CD4-positive, alpha-beta T cell (primary cell): ENCODE measurements at places on chromosomes 7 and 10. TPM values are rescaled to one million over a fixed set of nuclear protein-coding genes. Genes with fewer than 3 reads are reported as not detected.

ZNF467 gene
- total RNA-seq = 4.3 TPM

RHOBTB1 gene
- total RNA-seq = not detected

LDB3 gene
- 0.05 TPM for total RNA-seq

DNA sequence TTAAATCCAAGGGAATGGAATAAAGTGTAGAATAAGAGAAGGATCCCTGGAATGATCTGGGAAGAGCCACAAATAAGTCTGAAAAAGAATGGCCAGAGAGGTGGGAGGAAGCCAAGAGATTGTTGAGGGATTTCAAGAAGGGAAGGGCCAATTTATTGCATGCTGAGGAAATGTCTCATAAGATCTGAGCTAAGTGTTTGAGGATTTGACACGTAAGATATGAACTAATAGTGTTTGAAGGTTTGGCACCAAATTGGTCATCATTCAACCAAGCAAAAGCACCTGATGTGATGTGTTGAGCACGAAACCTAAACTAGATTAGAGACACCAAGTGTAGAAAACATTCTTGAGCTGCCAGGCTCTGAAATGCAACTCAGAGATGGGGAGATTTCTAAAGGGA, 97.9 kb downstream of the TSPAN12 start:
- H3K27me3 ChIP-seq = no peaks in the 10 kb centered on the region
- H3K27ac ChIP-seq = no peak overlapping the region
- H3K36me3 ChIP-seq = no peaks in the 10 kb centered on the region
- no peak for DNase-seq

- H3K36me3 ChIP-seq = no peaks in the 10 kb centered on the region
- H3K4me3 ChIP-seq = no peak overlapping the region
- no peak for DNase-seq
- H3K27ac ChIP-seq = no peak overlapping the region
Observed at GRCh38 chr7:27105301-27106031, 3.0 kb upstream of the HOXA2 start.

GRCh38 chr7:95974108-95974507, 201.8 kb downstream of the DYNC1I1 start:
- no peaks in the 10 kb centered on the region for H3K36me3 ChIP-seq
- H3K4me3 ChIP-seq = no peak overlapping the region
- no peaks in the 10 kb centered on the region for H3K27me3 ChIP-seq
- no peak overlapping the region for H3K27ac ChIP-seq
- DNase-seq = no peak

DNA sequence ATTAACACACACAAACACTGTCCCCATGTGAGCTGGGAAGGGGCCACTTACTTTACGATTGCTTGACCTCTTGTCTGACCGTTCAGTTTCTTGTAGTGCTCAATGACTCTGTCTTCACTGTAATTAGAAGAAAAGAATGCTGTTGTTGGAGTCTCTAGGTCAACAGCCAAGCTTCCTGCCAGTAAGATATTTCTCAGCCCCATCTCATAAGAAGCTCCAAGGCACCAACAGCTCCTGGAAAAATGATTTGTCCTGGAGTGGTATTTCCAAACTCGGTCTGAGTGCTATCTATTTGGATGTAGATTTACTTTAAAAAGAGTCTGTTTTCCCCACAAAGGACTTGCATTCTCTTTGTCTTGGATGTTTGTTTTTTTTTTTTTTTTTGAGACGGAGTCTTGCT, 153.7 kb downstream of the PRPF18 start:
- no peak overlapping the region for H3K4me3 ChIP-seq
- DNase-seq = no peak
- H3K27ac ChIP-seq = no peak overlapping the region
- H3K4me1 ChIP-seq = no peaks in the 10 kb centered on the region
- H3K27me3 ChIP-seq = peaks cover 5% of the 10 kb centered on the region

DNA sequence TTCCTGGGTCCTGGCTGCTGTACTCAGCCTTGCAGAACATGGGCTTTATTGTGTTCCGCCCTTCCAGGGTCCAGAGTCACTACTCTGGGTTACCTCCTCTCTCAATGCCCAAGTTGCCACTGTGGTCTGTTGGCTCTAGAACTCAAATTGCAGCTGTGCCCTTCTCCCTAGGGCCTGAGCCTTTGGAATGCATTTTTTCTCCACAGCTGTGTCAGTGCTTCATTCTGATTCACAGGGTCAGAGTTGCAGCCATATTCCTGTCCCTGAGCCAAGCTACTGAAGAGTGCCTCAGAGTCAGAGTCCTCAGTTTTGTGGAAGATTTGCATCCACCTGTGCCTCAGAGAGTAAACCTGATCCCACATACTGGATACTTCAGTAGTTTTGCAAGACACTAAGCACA, 167.5 kb downstream of the ITGB1 start:
- no peaks in the 10 kb centered on the region for H3K36me3 ChIP-seq
- no peaks in the 10 kb centered on the region for H3K4me1 ChIP-seq
- H3K27me3 ChIP-seq = no peaks in the 10 kb centered on the region
- no peak for DNase-seq
- no peak overlapping the region for H3K4me3 ChIP-seq

- DNase-seq = no peak
- no peak overlapping the region for H3K27ac ChIP-seq
- H3K4me3 ChIP-seq = no peak overlapping the region
- no peaks in the 10 kb centered on the region for H3K27me3 ChIP-seq
- no peaks in the 10 kb centered on the region for H3K36me3 ChIP-seq
- H3K4me1 ChIP-seq = no peaks in the 10 kb centered on the region
Observed at GRCh38 chr7:29861884-29862283, 55.6 kb downstream of the WIPF3 start.

DNA sequence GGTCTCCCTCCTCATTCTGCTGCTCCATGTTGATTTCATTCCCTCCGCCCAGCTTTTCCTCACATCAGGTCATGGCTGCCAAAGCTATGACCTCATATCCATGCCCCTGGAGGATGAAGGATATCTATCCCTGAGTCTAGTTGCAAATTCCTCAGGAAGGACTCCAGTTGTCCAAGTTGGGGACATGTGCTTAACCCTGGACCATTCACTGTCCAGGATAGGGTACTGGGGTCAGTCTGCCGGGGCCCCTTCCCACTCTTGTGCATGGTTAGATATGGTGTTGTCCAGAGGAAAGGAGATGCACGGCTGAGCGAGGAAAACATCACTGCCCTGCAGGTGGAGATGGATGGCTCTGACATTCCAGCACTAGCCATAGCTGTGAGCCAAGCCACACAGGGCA, 51.9 kb upstream of the COMTD1 start:
- H3K27ac ChIP-seq = no peak overlapping the region
- no peaks in the 10 kb centered on the region for H3K4me1 ChIP-seq
- H3K27me3 ChIP-seq = peaks cover 6% of the 10 kb centered on the region
- DNase-seq = no peak
- H3K4me3 ChIP-seq = no peak overlapping the region

GRCh38 chr10:59877191-59877671, 29.1 kb downstream of the CCDC6 start:
- DNase-seq = no peak
- H3K27me3 ChIP-seq = no peaks in the 10 kb centered on the region
- no peaks in the 10 kb centered on the region for H3K36me3 ChIP-seq
- H3K4me1 ChIP-seq = peaks cover 16% of the 10 kb centered on the region
